ENCODE measurements at places on chromosomes 7 and 10.

DNA sequence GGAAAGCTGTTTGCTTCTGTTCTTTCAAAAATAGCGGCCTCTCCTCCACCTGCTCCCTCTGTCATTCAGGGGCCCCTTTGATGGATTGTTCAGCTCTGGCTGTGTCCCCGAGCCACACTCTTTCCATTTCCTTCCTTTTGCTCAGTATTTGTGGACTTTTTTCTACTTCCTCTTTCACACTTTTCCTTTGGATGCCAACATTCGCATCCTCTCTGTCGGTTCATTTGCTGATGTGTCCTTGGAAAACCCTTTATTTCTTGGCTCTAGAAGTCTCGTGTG is 11.7 kb upstream of the PWWP2B start:
- DNase-seq = no peak

DNA sequence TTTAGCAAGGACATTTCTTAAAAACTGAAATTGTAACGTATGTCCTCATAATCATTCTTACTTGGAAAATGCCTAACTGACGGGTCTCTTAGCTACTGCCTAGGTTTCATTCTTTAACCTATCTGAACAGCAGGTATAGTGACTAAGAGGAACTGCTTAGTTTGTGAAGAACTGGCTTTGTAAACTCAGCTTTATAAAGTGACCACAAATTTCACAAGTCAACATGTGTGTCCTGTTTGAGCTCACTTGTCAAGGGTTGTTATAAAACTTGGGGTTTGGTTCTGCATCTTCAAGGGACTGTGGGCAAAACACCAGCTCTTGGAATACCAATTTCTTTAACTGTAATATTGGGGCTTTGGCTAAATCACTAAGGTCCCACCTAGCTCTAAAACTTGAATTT is 32.2 kb downstream of the MRPS33 start:
- no peak for DNase-seq

DNA sequence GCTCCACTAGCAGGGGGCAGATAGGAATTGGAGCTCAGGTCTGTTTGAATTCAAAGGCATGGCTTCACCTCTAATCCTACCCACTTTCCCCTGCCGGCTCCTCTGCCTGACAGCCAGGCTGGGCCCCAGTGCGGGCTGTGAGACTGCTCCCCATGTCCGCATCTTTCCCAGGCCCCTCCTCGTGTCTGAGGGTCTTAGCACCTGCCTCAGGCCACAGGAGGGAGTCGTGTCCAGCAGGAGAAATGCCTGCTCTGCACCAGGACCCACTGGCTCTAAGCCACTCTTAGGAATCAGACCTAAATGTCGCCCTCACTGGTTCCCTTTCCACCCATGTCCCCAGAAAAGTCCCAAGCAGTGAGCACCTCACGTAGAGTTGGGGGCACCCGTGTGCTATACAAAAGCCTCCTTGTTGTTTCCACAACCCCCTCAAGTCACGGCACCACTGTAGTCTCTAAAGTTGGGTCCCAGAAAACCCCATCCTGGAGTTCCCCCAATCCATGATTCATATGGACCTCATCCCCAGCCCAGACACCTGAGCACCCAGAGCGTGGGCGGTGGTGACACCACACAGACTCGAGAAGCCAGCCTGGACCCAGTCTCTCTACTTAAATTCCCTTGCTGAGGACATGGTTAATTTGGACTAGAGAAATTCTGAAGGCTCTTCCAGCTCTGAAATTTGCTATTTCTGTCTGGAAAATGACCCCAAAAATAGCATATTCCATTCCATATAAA is 466.4 kb upstream of the ZMIZ1 start:
- DNase-seq = no peak

DNA sequence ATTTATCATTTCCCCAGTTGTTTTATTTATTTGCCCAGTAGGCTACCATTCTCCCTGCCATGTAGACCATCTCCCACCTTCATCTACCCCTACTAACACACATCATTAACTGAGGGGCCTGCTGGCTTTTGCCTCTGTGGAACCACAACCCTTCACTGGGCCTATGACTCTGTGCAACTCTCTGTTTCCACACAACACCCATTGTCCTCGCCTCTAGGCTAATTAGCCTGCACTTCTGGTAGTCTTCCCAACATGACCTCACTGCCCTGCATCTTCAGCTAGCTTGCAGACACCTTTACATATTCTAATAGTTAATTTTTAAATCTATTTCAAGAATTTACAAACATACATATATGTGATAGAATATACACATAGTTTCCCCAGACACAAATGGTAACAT is 7.5 kb downstream of the ANKIB1 start:
- no peak for DNase-seq

- DNase-seq = no peak
These were observed 87.9 kb downstream of the DPY19L1 start for GRCh38 chr7:34949361-34949760.

DNA sequence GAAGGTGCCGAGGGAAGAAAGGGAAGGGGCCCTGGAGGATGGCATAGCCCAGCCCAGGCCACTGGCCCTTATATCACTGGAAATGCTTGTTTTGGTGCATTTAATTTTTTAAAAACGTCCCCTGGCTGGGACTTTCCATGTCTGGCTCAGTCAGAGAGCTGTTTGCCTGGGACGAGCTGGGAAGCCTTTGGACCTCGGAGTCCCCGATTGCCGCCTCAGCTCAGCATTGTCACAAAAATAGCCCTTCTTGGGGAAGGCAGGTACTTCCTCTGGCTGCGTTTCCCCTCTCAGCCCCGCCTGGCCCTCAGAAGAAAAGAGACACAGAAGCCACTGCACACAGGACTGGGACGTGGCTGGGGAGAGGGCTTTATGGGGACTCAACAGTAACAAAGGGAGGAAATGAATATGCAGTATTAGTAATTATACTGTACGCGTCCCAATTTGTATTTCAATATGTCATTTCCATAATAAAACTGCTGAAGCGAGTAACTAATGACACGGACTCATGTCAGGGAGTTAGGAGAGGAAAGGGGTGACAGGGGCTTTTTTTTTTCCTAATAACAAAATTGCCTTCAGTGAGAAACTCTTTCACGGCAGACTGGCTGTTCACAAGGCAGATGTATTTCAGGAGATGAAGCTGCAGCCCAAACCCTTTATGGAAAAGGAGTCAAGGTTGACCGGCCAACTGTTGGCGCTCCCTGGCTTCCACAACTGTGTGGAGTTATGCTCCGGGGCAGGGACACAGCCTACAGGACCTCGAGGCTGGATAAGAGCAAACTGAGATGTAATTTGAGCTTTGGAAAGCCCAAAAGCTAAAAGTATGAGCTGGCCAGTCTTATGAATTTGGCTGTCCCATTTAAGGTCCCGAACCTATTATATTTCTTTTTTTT is 31.0 kb upstream of the MXI1 start:
- DNase-seq = no peak

DNA sequence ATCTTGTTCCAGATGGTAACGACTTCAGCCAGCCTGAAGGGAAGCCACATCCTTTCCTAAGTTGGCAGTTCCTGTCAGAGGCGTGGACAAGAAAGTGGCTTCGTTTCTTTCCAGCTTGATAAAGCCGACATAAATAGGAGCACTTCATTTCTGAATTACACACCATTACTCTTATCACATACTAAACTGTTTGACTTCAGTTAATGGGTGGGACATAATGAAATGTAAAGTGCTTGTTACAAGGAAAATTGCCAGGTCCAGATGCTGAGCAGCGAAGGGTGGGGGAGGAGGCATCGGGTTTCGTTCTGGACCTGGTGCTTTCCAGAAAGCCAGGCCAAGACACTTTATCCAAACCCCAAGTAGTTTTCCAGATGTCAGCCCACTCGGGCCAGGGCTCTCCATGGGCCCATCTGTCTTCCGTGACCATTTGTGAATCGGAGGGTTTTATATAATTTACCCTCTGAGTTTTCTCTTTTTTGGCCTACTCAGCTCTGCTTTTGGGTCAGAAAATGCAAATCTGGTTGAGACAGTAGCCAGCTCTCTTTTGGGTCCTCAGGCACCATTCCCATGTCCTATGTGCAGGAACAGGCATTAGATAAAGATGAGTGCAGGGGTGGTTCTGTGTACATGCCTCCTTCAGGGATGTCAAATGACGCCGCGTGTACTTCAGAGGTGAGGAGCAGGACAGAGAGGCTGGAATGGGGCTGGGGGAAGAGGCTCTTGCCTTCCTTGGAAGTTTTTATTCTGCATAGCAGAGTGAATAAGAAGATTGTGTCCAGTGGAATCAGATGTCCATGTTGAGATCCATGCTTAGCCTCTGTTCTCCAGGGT is 90.2 kb downstream of the TACC2 start:
- DNase-seq = no peak

GRCh38 chr10:111298031-111298430 is 221.2 kb downstream of the ADRA2A start:
- no peak for DNase-seq

DNA sequence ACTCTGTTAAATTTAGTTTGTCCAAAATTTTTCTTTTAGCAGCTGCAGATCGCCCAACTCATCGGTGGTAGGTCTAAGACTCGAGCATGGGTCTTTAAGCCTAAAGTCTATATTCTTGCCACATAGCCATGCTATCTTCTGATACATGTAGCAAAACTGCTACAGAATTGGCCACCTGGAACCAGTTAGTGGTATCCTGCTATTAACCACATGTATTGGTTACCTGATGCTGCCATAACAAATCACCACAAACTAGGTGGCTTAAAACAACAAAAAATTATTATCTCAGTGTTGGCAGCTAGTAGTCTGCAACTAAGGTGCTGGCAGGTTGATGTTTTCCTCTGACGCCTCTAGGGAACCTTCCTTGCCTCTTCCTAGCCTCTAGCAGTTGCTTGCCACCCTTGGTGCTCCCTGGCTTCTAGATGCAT is 96.7 kb upstream of the PIK3CG start:
- DNase-seq = no peak

GRCh38 chr10:110863361-110863760 is 8.4 kb upstream of the PDCD4 start:
- no peak for DNase-seq

DNA sequence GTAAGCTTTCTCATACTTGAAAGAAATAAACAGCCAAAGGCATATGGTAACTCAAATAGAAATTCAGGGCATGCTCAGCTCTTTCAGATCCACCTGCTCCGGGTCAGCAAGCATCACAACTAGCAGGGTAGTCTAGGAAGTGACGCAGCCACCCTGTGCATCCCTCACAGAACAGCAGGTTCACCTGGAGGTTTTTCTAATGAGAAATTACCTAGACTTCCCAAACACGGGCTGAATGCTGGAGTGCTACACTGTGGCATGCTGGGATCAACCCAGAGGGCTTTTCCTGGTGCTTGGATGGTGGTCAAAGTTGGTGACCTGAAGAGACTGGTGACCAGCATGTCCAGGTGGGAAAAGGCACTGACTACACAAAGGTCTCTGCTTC is 66.8 kb upstream of the DNAJB6 start:
- DNase-seq = no peak

GRCh38 chr7:70420381-70420662 is 711.6 kb upstream of the GALNT17 start:
- no peak for DNase-seq

GRCh38 chr7:149016876-149017275 is 11.4 kb downstream of the PDIA4 start:
- no peak for DNase-seq

GRCh38 chr7:17029150-17029549 is 147.4 kb upstream of the AGR3 start:
- no peak for DNase-seq

DNA sequence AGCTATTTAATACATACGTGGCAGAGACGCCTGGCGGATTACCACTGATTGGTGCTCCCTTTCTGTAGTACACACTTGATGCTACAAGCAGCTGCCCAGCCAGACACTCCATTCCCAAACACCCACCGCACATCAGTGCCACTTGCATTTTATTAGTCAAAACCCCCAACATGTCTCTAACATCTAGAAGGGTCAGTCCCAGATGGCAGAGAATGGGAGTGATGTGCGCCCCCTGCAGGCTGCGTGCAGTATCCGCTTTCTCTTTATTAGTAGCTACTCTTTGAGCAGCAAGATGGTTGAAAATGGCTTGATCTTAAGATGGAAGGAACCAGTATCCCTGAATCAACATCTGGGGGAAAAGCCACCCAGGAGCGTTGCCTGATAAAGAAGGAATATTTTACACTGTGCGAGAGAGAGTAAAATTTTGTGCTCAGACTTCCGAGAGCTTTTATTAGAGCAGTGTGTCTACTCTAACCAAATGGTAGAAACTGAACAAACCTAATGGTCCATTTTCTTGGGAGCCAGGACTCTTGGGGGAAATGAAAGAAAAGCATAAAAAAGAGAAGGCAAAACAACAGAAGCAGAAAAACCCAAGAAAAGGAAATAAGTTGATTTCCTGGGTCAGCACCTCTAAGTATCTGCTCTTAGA is 78.3 kb downstream of the ST8SIA6 start:
- peak; percentile 1 for DNase-seq

GRCh38 chr10:43075612-43076003 is 1.3 kb upstream of the RET start:
- DNase-seq = no peak

- no peak for DNase-seq
These were observed 24.7 kb downstream of the CREB3L2 start for GRCh38 chr7:137977173-137977572.

GRCh38 chr10:120996456-120997034 is 145.4 kb downstream of the WDR11 start:
- no peak for DNase-seq

DNA sequence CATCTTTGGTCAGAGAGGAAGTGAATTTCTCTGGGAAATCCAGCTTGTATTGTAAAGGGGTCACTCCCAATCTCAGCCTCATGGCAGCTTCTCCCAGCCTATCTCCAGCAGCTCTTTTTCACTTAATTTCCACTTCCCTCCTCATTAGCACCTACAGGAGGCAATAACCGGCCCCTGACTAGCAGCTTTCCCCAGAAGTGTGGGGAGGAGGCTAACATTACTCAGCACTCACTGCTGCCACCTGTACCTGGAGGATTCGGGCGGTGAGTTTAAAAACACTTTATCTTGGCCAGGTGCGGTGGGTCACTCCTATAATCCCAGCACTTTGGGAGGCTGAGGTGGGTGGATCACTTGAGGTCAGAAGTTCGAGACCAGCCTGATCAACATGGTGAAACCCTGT is 3.8 kb downstream of the NODAL start:
- no peak for DNase-seq

DNA sequence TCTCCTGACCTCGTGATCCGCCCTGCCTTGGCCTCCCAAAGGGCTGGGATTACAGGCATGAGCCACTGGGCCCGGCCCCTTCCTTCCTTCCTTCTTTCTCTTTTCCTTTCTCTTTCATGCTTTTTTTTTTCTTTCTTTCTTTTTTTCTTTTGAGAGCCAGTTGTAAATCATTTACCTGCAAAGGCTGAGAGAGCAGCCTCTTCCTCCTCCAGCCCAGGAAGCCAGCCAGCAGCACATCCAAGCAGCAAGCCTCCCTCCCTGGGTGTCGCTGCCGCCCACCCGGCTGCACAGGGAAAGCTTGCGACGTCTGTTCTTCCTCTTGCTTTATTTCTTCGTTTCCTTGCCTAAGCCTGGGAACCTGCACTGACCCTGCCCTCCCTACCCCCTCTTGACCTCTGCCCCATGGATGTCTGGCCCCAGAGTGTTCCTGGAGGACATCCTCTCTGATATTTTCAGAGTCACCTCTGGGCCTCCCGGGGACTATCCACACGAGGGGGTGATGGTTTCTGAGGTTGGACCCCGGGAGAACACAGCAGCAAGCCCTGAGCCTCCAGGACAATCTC is 62.8 kb upstream of the MYL10 start:
- no peak for DNase-seq
